ENCODE measurements at places on chromosomes 6 and 20. TPM values are rescaled to one million over a fixed set of nuclear protein-coding genes. Genes with fewer than 3 reads are reported as not detected.
A peak's percentile ranks its signal among the peaks of the same experiment; 100 is the strongest.

DNA sequence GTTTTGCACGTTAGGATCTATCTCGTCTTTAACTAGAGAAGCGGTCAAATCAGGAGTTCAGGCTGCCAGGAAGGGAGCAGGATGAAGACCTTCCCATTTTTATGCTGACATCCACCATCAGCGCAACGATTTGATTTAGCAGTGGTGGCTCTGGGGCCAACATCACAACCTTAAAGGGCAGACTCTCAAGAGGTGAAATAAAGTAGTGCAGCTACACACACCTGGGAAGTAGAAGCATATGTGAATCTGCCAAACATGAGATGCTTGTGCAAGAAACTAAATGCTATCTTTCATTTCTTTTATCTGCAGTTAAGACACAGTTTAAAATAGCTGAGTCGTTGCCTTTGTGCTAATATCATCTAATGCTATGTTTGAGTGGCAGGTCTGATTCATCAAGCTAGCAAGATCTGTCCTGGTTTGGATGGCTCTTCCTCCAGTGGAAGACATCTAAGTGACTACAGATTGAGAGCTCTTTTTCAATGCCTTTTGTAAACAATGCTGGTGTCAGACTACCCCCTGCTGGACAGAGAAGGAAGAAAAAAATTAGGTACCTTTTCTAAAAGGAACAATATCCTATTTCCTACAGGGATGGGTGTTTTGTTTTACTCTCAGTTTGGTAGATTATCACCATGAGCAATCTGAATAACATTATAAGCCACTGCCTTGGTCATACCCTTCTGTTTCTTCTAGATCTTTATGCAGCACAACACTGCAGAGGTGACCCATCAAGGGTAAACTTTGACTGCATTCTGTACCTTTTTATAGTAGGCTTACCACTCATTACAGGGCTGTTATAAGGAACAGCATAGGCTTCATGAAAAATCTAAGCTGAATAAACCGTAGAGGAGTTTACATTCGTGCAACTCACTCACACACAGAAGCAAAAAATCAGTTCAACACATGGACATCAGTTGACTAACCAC lies 171.6 kb upstream of the FBXL4 start:
- no peak for DNase-seq

The COL9A3 gene
- 6.0 TPM for total RNA-seq

- no peak for DNase-seq
These were observed 483.8 kb upstream of the FLRT3 start for GRCh38 chr20:14821251-14821650.

- no peak for DNase-seq
These were observed 1379.0 kb upstream of the MAP3K7 start for GRCh38 chr6:91965872-91966271.

- DNase-seq = no peak
These were observed 290.2 kb upstream of the CNR1 start for GRCh38 chr6:88456221-88456859.

DNA sequence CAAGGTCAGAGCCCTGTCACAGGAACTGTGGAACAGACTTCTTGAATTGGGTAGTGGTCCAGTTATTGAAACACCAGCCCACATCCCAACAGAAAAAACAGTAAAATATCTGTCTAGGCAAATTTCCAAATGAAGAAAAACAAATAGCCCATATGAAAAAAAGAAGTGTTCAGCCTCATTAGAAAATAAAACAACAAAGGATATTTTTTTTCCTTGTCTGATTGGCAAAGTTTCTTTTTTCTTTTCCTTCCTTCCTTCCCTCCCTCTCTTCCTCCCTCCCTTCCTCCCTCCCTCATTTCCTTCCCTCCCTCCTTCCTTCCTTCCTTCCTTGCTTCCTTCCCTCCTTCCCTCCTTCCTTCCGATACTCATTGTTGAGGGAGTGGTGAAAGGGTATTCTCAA lies 20.6 kb upstream of the RIMS4 start:
- no peak for DNase-seq

- no peak for DNase-seq
These were observed 57.3 kb upstream of the SMIM29 start for GRCh38 chr6:34305982-34306708.

GRCh38 chr20:18174906-18175683 lies 37.4 kb downstream of the KAT14 start:
- DNase-seq = no peak

DNA sequence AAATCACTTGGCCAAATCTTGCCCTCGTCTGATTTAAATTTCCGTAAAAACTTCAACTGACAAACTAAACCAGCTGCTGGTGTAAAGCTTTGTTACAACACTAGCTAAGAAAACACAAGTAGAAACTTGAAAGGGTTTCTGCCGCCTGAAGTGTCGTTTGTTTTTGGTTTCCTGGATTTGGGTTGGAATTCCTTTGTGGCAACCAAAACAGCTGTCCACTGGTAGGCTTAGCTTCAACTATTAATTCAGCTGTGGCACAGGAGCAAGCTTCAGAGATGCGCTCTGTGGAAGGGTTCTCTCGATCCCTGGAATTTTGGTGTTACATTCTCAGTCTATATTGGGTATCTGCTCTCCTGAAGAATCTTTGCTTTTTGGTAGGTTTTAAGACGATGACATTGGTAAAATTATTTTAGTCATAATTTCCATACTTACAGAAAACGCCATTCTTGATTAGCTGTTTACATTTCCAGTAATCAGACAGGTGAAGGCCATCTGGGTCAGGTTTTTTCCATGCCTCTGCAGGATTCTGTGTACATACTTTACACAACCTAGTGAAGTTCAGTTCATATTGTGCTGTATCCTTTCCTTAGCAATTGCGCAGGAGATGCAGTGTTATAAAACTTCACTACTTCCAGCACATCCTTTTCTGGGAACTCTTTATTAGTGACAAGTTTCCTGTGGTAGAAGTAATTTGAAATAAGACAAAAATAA lies 29.9 kb upstream of the SAMD3 start:
- no peak for DNase-seq

- no peak for DNase-seq
These were observed 120.2 kb downstream of the TINAG start for GRCh38 chr6:54428431-54428830.

- DNase-seq = no peak
These were observed 45.0 kb upstream of the OPRM1 start for GRCh38 chr6:153994004-153994403.

DNA sequence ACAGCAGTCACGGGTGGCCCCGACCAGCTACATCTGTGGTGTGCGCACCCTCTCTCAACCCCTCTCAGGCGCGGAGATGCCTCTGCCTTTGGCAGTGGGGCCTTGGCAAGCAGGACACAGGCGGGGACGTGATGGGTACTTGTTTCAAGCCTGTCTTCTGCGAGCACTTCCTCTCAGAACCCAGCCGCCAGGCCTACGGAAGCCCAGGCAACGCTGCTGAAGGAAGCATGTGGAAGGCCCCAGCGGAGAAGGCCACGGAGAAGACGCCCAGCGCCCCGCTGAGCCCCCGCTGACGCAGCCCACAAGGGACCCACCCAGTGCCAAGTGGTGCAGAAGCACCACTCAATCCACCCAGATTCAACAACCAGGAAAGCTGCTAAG lies 13.0 kb downstream of the SERPINB6 start:
- DNase-seq = no peak

- peak; percentile 55 for DNase-seq
These were observed 22.5 kb downstream of the MOCS3 start for GRCh38 chr20:50980851-50981713.

DNA sequence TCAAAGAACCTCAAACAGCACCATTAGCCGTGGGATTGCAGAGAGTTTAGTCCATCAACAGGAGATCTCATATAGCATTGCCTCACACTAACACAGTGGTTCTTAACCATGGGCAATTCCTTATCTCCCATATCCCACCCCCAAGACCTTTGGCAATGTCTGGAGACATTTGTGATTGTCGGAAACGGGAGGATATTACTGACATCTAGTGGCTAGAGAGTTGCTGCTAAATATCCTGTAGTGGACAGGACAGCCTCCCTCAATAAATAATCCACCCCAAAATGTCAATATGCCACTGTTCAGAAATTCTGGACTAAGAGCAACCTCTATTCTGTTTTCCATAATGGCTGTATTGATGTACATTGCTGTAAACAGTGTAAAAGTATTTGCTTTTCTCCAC lies 210.1 kb upstream of the CCN2 start:
- DNase-seq = no peak

Measured in transverse colon (tissue), 4 donors.